ENCODE measurements at places on chromosomes 2 and 18.

DNA sequence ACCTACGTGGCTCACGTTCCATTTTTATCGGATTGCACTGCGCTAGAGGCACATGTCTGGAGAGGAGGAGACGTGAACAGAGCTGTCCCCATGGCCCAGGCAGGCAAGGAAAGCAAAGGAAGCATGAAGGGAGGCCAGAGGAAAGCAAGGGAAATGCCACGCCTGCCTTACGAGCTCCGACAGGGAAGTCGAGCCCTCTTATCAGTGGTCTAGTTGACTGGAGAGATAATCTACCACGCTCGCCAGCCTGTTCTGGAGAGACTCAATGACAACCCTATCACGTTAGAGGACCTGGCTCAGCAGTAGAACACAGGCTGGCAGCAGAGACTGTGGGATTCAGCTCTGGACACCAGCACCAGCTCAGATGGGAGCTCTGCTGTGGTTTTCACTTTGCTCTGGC is 202.6 kb upstream of the ID2 start:
- DNase-seq, result no peak

DNA sequence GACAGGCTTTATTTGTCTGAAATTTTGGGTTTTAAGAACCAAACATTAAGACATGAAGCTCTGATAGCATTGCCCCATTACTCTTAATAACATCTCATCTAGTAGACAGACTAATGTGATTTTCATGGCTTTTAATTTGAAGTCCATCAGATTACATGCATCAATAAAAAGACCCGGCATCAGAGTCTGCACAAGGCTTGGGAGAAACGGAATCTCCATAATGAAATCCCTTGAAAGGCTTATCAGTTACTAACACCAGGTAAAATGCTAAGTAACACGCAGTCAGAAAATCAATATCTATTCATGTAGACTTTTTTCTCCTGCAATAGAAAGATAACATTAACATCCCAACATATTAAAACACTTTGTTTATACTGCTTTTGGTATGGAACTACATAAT is 1485.2 kb upstream of the DDX18 start:
- no peak for DNase-seq

DNA sequence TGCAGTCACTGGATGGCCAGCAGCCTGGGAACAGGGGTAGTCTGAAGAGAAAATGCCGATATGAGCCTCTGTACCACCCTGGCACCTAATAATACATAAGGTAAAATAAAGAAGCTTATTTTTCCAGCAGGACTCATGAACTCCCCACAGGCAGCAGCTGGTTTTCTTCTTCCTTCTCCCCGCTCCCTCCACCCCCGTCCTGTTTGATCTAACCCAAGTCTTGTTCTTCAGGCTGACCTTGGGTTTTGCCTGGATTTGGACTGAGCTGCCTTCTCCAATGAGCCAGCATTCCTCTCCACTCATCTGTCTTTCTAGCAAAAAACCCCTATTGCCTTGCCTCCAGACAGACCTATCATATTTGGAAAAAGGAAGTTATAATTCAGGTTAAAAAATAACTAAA is 111.8 kb downstream of the CELF4 start:
- no peak for DNase-seq

DNA sequence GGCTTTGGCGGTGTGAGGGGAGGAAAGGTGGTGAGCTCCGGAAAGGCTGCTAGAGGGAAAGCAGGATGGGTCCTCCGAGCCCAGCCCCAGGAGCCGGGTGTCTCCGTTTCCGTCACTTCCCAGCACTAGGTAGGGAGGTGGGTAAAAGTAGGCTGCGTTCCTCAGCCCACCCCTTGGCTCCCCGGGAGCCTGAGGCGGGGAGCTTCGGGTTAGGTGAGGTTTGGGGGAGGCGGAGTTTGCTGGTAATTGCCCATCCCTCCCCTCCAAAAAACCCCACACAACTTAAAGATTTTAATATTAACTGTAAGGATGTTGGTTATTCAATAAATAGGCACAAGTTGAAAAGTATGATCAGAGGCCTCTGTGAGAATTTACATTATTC is 552 bp upstream of the ATF2 start:
- DNase-seq, result no peak

DNA sequence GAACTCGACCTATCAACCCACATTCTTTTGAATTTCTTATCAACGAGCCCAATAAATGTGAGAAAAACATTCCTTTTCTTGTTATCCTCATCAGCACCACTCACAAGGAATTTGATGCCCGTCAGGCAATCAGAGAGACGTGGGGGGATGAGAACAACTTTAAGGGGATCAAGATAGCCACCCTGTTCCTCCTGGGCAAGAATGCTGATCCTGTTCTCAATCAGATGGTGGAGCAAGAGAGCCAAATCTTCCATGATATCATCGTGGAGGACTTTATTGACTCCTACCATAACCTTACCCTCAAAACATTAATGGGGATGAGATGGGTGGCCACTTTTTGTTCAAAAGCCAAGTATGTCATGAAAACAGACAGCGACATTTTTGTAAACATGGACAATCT is 378.2 kb downstream of the STK39 start:
- DNase-seq, result no peak
